ENCODE measurements at places on chromosomes 11 and 22.

GRCh38 chr11:21254790-21255189 lies 585.4 kb downstream of the NELL1 start:
- no peak for DNase-seq

DNA sequence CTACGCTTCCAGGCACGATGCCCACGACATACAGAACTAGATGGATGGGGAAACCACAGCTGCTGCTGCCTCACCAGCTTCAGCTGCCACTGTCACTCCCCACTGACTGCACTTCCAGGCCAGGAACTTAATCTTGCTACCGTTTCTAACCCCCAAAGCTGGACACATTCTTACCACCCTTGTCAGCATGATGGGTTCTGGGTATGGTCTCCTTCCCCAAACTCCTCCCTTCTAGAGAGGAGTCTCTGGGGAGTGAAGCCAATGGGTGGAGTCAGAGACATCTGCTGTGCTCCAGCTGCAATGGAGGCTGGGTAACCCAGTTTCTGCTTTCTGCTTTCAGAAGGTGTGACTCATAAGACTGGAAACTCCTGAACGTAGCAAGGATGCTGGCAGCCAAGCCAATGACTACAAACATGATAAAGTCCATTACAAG lies 87.0 kb upstream of the THY1 start:
- no peak for DNase-seq

DNA sequence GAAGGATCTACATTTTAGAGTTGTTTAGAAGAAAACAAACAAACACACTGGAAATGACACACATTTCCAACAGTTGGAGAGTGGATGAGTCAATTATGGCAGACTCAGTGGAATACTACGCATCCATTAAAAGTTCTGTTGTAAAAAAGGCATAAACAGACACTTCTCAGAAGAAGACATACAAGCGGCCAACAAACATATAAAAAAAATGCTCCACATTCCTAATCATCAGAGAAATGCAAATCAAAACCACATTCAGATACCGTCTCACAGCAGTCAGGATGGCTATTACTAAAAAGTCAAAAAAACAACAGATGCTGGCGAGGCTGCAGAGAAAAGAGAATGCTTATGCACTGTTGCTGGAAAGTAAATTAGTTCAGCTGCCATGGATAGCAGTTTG lies 298.2 kb downstream of the DDX10 start:
- no peak for DNase-seq

- DNase-seq = no peak
Measured at GRCh38 chr22:45230026-45230721, 10.5 kb downstream of the KIAA0930 start.

- no peak for DNase-seq
Measured at GRCh38 chr11:74925281-74925680, 23.6 kb downstream of the XRRA1 start.

DNA sequence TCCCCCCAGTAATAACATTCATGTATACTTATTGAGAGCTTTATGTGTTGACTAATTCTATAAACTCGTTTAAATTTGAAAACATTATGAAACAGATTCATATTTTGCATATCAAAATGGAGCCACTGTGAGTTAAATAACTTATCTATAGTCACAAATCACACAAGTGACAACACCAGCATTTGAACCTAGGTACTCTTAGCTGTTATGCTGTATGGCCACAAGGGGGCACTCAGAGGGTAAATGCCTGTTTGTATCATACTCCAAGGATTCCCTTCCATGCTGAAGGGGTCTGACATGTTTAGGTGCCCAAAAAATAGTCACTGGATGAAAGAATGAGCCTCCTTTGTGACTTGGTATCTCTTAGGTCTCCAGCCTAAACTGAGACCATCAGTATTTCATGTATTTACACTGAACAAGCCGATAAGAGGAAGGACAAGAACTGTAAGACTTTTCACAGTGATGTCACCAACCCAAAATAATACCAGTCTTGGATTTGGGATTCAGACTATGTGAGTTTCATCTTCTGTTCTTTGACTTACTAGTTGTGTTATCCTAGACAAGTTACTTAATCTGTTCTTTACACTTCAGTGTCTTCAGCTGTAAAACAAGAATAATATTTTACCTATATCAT lies 12.2 kb upstream of the OR52D1 start:
- no peak for DNase-seq

DNA sequence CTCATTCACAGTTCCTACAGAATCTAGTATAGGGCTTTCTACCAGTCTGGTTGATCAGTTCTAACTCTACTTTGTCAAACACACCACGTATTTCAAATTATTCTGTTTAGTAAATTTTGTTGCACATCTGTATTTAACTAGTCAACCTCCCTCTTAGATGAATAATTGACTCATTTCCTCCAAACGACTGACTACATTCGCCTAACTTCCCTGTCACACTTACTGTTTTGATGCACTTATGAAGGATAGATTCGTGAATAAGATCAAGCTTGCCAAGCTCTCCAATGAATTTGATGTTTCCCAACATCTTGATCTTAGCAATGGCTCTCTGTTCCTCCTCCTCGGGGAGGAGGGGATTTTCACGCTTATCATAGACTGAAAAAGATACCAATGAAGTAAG lies 5.0 kb downstream of the EIF4G2 start:
- DNase-seq = no peak

DNA sequence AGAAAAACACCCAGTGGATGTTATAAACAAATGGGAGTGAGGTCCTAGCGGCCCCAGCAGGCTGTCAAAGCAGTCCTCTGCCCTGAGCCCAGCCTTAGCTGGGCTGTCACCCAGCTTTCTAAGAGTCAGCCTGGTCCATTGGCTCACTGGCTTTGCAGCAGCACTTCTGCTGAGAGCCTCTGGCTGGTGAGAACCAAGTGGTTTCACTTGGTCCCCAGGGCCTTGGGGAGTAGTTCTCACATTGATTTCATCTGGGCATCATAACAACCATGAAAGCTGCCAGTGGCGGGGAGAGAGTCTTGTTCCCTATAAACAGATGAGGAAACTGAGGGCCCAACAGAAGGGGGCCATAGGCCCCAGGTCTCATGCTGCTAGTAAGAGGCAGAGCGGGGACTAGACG lies 11.4 kb downstream of the SEC14L6 start:
- no peak for DNase-seq

GRCh38 chr11:26044389-26044788 lies 287.5 kb upstream of the ANO3 start:
- no peak for DNase-seq

DNA sequence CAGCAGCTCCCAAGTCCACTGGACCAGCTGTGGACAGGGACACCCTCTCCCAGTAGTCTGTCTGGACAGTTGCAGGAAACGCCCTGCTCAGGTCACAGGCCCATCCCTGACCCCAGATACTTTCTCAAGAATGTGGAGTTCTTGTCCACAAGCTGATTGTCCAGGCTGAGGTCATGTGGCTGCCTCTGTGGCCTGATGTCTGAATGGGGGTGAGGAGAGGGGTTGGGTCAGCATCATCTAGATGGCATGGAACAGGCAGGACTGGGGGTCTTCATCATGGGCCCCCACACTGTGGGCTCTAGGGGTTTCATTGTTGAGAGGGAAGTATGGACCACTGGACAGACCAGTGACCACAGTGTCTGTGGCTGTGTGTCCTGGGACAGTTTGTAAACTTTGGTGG lies 1015.0 kb downstream of the TBC1D22A start:
- DNase-seq = peak; percentile 63

DNA sequence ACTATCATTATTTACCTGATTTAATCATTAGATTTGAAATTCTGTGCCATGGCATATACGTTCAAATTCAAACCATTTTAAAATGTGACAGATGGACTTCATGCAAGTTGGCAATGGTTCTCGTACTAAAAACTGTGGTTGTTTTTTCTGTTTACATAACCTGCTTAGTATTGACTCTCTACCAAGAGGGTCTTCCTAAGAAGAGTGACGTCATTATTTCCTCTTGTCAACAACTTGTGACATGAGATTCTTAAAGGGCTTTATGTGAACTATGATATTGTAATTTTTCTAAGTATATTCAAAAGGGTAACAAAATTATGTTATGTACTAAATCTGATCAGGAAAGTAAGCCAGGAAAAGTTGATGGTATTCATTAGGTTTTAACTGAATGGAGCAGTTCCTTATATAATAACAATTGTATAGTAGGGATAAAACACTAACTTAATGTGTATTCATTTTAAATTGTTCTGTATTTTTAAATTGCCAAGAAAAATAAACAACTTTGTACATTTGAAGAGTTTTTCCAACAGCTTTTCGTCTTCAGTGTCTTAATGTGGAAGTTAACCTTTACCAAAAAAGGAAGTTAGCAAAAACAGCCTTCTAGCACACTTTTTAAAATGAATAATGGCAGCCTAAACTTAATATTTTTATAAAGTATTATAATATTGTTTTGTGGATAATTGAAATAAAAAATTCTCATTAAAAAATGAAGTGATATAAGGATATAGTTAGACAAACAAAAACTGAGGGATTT lies 87.0 kb downstream of the GRK3 start:
- DNase-seq = no peak

DNA sequence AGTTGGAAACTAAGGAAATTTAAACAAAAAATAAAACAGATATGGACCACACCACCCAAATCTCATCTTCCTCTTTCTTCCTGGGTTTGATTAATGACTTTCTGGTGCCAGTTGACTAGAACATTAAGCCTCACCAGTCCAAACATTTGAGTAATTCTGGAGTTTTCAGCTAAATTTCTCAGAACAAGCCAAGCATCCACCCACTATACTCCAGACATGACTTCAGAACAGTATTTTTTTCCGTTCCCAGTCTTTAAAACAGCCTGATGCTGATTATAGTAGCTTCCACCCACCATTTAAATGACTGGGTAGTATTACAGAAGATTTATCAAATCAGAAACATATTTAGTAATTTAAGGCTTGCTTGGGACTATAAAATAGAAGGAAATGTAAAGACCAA lies 230.9 kb upstream of the UBASH3B start:
- no peak for DNase-seq

GRCh38 chr22:43007519-43008102 lies 7.3 kb downstream of the PACSIN2 start:
- DNase-seq = no peak

DNA sequence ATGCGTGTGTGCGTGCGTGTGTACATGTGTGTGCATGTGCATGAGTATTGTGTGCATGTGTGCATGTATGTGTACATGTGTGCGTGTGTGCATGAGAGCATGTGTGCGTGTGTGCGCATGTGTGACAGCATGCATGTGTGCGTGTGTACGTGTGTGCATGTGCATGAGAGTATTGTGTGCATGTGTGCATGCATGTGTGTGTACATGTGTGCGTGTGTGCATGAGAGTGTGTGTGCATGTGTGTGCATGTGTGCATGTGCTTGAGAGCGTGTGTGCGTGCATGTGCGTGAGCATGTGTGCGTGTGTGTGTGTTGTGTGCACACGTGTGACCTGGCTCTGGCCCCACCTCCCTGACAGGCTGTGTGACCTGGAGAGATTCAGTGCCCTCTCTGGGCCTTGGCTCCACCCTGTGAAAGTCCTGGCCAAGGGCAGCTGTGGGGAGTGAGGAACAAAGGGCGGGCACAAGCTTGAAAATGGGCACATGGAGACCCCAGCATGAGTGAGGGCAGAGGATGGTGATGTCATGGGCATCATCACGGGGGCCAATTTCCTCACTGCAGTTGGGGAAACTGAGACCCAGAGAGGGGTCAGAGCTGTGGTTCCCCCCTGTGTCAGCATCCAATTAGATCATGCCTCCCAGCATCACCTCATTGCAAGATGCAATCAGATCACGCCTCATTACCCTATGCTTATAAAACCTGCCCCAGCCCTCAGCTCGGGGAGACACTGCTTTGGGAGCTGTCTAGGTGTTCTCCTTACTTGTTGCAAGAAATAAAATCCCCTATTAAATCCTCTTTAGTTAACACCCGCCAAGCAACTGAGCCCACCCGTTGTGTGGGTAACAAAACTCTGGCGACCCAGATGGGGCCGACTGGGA lies 658 bp downstream of the ACY3 start:
- no peak for DNase-seq

All from cardiac septum (tissue), 1 donor.